ENCODE measurements at places on chromosomes 5 and 9. TPM values are rescaled to one million over a fixed set of nuclear protein-coding genes. Genes with fewer than 3 reads are reported as not detected.
A peak's percentile ranks its signal among the peaks of the same experiment; 100 is the strongest.

Gene TAF11L5
- total RNA-seq = not detected

Gene TTC39B
- total RNA-seq = 46.7 TPM

Gene SHC3
- total RNA-seq = 1.8 TPM

Gene PALM2AKAP2
- total RNA-seq = 45.9 TPM

GRCh38 chr5:153719324-153719723 is 228.9 kb downstream of the GRIA1 start:
- peaks cover 18% of the 10 kb centered on the region for H3K4me1 ChIP-seq
- no peaks in the 10 kb centered on the region for H3K27me3 ChIP-seq
- H3K27ac ChIP-seq = peak overlapping the region; percentile 58

- peaks cover 51% of the 10 kb centered on the region for H3K4me1 ChIP-seq
- DNase-seq = no peak
Observed at GRCh38 chr5:150789450-150789849, 10.9 kb downstream of the SMIM3 start.

- H3K27me3 ChIP-seq = no peaks in the 10 kb centered on the region
- no peak overlapping the region for H3K27ac ChIP-seq
- no peak for DNase-seq
- no peak overlapping the region for H3K4me3 ChIP-seq
- H3K36me3 ChIP-seq = no peaks in the 10 kb centered on the region
- H3K4me1 ChIP-seq = no peaks in the 10 kb centered on the region
Observed at GRCh38 chr5:431711-432050, 11.3 kb upstream of the EXOC3 start.

DNA sequence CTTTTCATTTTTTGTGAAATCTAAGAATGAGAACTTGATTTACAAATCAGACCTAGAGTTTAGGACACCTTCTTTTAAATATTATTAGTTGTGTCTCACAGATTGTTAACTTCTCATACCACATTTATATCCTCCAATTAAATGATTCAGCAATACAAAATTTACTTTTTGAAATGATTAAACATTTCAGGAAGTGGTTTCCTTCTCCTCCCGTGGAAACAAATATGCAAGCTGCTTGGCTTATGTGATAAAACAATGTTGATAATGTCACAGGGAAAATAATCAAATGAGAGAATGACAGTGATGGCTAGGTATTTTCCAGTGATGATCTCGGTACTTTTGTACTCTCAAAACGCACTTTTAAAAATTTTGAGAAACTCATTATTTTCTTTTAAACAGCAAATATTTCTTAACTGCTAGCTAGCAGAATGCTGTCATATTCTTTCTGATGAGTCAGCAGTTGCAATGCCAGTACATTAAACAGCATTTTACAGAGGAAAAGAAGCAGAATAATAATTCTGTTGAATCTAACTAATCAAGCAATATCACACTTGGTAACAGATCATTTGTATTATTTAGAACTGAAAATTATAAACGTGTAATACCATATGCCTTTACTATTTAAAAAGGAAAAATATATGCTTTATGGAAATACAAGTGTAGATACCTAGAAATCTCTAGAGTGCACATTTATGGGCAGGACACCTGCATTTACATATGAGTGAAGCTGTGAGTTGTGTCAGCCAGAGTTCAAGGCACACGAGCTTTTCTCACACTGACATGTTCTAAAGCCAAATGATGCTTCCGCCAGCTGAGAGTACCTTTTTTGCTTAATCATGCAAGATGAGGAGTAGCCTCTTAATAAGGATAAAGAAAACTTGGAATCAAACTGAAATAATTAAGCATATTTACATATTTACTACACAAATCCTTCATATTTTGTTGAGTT is 53.6 kb upstream of the CDH18 start:
- no peak for DNase-seq
- no peaks in the 10 kb centered on the region for H3K27me3 ChIP-seq
- H3K4me3 ChIP-seq = no peak overlapping the region
- no peak overlapping the region for H3K27ac ChIP-seq

DNA sequence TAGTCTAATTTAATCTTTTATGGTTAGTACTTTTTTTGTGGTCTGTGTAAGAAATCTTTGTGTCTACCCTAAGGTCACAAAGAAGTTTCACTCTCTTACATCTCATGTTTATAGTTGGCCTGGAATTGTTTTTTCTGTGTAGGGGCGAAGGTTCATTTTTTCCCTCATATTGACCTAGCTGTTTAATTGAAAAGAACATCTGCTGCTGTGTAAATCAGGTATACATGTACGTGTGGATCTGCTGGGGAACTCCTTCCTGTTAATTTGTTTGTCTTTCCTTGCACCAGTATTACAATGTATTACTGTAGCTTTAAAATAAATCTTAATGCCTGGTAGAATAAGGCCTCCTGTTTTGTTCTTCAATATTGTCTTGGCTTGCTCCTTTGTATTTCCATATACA is 37.8 kb downstream of the EXOSC2 start:
- H3K4me1 ChIP-seq = peaks cover 8% of the 10 kb centered on the region
- no peak for DNase-seq
- no peaks in the 10 kb centered on the region for H3K36me3 ChIP-seq
- no peaks in the 10 kb centered on the region for H3K27me3 ChIP-seq

- no peaks in the 10 kb centered on the region for H3K27me3 ChIP-seq
- H3K27ac ChIP-seq = no peak overlapping the region
- no peaks in the 10 kb centered on the region for H3K36me3 ChIP-seq
- no peak overlapping the region for H3K4me3 ChIP-seq
- no peaks in the 10 kb centered on the region for H3K4me1 ChIP-seq
Observed at GRCh38 chr5:91229031-91229727, 153.9 kb downstream of the ARRDC3 start.

DNA sequence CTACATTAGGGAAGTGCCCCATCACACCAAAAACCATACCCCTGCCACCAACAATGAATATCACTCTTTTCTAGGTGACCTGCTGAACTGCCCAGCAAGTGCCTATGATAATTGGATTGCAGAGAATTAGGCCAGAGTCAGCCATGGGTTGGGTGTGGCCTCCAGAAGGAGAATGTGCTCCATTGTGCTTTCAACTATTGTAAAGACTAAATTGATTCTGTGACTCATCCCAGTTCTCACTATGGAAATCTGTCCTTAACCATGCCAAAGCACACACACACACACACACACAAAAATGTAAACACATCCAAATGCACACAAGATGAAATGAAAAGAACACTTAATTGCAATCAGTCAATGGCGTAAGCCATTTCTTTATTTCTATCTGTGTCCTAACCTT is 25.7 kb downstream of the DRD1 start:
- peaks cover 6% of the 10 kb centered on the region for H3K4me1 ChIP-seq
- no peaks in the 10 kb centered on the region for H3K36me3 ChIP-seq
- H3K27me3 ChIP-seq = no peaks in the 10 kb centered on the region
- DNase-seq = no peak
- H3K4me3 ChIP-seq = no peak overlapping the region

GRCh38 chr5:170451747-170452365 is 52.0 kb upstream of the KCNIP1 start:
- no peaks in the 10 kb centered on the region for H3K27me3 ChIP-seq
- no peaks in the 10 kb centered on the region for H3K36me3 ChIP-seq
- H3K27ac ChIP-seq = no peak overlapping the region
- H3K4me3 ChIP-seq = no peak overlapping the region

DNA sequence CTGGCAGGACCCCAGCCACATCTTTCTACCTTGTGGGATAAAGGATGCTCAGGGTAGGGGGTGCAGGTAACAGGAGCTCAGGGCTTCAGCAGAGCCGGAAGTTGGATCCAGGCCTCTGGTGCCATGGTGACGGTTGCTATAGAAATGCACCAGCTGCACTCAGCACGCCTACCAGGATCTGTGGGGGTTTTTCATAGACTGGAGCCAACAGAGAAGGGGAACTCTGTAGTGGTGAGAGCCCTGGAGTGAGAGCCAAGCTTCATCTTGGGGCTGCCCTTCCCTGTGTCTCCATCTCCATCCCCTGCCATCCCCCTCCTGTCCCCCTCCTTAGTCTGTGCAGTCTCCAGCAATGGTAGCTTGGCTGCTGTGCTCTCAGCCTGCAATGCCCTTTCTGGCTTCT is 27.5 kb upstream of the BOD1 start:
- H3K27ac ChIP-seq = no peak overlapping the region
- no peaks in the 10 kb centered on the region for H3K4me1 ChIP-seq
- no peaks in the 10 kb centered on the region for H3K36me3 ChIP-seq
- DNase-seq = no peak
- H3K4me3 ChIP-seq = no peak overlapping the region

DNA sequence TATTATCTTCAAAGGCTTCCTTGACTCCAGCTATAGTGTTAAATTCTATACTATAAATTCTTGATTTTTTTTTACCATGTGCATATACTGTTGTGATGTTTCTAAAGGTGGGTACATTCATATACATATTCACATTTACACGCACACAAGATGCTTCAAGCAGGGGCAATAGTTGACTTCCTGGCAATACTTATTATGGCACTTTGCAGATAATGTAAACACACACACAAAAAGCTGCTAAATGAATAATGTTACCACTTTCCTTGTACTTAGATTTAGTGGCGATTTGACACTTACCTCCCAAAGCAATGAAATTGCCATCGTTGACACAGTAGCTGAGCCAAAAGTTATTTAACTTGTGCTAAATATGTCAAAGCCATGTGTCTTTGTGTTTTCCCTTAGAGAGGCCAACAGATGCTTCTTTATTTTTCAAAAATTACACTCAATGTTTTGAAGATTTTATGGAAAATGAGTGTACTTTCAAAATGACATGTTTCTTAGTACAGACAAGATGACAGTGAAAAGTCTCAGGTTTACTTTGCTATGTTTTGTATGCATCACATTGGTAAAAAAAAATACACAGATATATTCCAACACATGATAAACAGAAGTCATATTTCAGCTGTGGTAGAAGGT is 12.2 kb upstream of the ERAP2 start:
- no peak overlapping the region for H3K4me3 ChIP-seq
- DNase-seq = no peak
- H3K36me3 ChIP-seq = no peaks in the 10 kb centered on the region
- no peak overlapping the region for H3K27ac ChIP-seq
- H3K4me1 ChIP-seq = no peaks in the 10 kb centered on the region
- H3K27me3 ChIP-seq = no peaks in the 10 kb centered on the region

- H3K36me3 ChIP-seq = no peaks in the 10 kb centered on the region
- no peak overlapping the region for H3K27ac ChIP-seq
- no peak for DNase-seq
- H3K27me3 ChIP-seq = no peaks in the 10 kb centered on the region
- H3K4me3 ChIP-seq = no peak overlapping the region
- no peaks in the 10 kb centered on the region for H3K4me1 ChIP-seq
Observed at GRCh38 chr9:73269430-73270101, 117.9 kb downstream of the ANXA1 start.

DNA sequence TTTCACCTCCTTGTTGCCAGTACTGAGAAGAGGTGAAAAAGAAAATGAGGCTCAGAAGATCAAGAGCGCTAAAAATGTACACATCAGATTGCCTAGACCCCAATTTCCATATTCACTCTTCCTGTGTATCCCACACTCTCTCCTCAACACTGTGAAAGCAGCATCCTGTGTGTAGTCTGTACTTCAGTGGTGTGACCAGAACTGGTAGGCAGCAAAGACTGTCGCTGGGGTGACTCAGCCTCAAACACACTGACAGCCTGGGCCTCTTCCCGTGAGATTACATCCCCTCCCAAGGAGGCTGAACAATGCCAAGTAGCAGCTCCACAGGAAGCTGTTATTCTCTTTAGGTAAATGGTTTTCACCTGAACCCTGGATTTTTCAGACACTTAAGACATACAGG is 135.5 kb downstream of the CCDC192 start:
- DNase-seq = no peak
- H3K27ac ChIP-seq = no peak overlapping the region
- H3K36me3 ChIP-seq = no peaks in the 10 kb centered on the region

Measured in thoracic aorta (tissue), 2 donors.